NCI-H2107 (cell line): ENCODE measurements at places on chromosomes 5 and 9.

GRCh38 chr5:170161069-170161468, 55.4 kb downstream of the FOXI1 start:
- DNase-seq: no peak

- no peak for DNase-seq
These were observed 124.7 kb upstream of the NIPBL start for GRCh38 chr5:36751886-36752285.

- DNase-seq: no peak
These were observed 779 bp upstream of the CTNNA1 start for GRCh38 chr5:138752341-138752950.

- no peak for DNase-seq
These were observed 460.7 kb upstream of the MEF2C start for GRCh38 chr5:89343666-89344065.

GRCh38 chr5:107855171-107855570, 184.4 kb upstream of the EFNA5 start:
- DNase-seq: no peak

DNA sequence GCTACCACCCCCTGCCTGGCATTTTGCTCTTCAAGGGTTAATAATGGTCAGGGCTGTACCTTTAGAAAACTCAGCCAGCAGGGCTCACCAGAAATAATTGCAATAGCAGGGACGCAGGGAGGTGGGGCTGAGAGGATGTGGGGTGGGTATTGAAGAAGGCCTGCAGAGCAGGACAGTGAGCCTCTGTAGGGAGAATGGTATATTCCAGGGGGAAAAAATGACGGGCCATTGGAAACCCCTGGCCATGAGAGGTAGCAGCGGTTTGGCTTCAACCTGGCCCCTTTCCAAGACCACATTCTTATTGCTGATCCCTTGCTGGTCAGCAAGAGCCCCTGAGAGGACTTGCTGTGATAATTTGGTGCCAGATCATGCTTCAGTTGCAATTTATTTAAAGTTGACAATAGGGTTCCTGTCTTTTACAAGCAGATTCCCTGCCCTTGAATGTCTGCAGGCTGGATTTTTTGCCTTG, 36.7 kb upstream of the CTNNA1 start:
- no peak for DNase-seq

DNA sequence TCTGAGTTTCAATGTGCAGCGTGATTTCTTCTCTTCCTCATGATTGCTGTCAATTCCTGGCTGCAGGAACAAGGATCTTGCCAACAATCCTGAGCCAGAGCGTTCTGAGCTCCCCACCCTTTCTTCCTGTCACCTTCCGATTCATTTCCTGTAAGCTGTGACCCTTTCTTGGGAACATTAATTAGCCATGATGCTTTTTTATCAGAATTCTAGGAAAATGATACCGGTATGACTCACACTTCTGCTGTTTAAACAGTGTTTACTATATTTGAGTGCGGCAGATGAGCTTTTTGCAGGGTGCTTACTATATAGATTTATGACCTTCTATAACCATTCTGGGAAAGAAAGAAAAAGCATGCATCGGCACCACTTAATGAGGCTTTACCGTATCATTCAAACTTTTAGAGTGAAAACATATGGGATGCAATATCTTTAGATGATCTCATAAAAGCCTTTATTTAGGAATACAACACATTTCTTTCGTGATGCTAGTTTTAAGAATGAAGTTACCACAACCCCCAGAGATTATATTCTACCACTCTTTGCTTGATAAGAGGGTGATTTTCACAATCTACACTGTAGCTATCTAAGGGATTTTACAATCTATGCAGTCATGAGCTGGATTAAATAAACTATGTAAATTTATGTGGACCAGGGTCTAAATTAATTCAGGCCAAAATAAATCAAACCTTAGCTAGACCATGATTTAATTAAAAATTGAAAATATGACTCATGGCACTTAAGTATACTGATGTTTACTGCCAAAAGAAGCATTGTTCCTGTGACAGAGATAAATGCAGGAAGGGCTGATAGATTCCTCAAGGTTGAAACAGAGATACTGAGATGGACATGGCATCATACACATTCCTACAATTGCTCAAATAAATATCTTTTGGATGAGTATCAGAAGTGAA, 38.0 kb upstream of the OSMR start:
- DNase-seq: no peak
